Stimulated activated CD8-positive, alpha-beta memory T cell treated with anti-CD3 and anti-CD28 coated beads, Interleukin-15, amount 100 ng/mL, for 24 hours (primary cell): ENCODE measurements at places on chromosomes 2 and 18.

DNA sequence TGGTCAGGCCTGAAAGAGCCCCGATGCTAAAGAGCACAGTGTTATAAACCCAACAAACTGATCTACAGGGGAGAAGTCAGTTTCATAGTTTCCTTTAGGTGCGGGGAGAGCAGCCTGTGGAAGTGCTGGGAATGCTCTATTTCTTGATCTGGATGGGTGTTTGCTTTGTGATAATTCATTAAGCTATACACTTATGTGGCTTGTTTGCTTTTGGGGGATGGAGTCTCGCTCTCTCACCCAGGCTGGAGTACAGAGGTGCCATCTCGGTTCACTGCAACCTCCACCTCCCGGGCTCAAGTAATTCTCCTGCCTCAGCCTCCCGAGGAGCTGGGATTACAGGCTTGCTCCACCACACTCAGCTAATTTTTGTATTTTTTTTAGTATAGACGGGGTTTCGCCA is 30.1 kb upstream of the CEP68 start:
- no peak for DNase-seq

GRCh38 chr2:59529726-59530125 is 1023.7 kb downstream of the BCL11A start:
- no peak for DNase-seq

- DNase-seq = no peak
Measured at GRCh38 chr2:143030127-143030526, 99.1 kb upstream of the ARHGAP15 start.

GRCh38 chr2:7725171-7725849 is 808.1 kb downstream of the RNF144A start:
- no peak for DNase-seq

DNA sequence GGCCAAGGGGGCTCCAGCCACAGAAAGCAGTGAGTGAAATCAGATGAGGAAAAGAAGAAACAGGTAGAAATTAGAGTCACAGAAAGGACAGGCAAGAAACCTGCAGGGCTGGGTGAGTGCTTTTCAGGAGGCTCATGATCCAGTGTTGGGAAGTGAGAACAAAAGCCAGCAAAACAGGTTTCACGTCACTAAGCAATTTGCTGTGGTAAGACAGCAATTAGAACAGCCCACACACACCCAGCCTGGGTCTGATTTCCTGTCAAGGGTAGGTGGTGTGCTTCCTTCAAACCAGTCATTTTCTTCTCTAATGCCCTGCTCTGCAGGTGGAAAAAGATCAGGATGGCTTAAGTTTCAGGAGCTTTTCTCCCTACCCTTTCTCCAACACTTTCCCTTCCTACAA is 52.9 kb upstream of the XDH start:
- DNase-seq = no peak

- no peak for DNase-seq
Measured at GRCh38 chr2:36616947-36617346, 19.0 kb upstream of the FEZ2 start.

DNA sequence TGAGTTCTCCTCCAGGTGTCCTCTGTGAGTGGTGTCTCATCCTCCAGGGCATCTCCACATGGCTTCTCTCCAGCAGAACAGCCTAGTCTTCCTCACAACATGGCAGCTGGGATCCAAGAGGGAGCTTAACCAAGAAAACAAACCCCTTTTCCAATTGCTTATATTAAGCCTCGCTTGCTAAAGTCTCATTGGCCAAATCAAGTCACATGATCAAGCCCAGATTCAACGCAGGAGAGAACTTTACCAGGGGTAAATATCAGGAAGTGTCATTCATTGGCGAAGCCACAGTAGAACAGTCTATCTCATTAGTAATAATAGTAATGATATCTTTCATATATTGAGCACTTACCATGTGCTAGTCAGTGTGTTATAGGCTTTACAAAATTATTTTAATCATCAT is 53.1 kb downstream of the CDC42EP3 start:
- DNase-seq = no peak
